Mesenteric fat pad (tissue), 1 donor: ENCODE measurements at places on chromosomes 6 and 20.

GRCh38 chr6:158630938-158631616 is 13.5 kb downstream of the DYNLT1 start:
- peak; percentile 92 for DNase-seq

DNA sequence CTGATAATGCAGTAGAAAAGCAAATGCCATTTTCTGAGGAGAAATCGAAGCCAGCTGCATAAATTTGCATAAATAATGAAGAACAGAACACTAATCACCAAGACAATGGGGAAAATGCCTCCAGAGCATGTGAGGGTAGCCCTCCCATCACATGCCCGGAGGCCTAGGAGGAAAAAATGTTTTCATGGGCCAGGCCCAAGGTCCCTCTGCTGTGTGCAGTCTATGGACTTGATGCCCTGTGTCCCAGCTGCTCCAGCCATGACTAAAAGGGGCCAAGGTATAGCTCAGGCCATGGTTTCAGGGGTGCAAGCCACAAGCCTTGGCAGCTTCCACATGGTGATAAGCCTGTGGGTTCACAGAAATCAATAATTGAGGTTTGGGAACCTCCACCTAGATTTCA is 164.1 kb downstream of the HAO1 start:
- no peak for DNase-seq

DNA sequence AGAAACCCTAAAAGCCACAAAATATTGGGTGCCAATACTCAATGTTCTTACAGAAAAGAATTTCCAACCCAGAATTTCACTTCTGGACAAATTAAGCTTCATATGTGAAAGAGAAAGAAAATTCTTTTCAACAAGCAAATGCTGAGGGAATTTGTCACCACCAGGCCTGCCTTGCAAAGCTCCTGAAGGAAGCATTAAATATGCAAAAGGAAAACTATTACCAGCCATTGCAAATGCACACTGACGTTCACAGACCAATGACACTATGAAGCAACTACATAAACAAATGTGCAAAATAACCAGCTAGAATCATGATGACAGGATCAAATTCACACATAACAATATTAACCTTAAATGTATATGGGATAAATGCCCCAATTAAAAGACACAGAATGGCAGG is 187.9 kb upstream of the BTBD3 start:
- no peak for DNase-seq

GRCh38 chr20:63963348-63963741 is 6.4 kb downstream of the ZNF512B start:
- DNase-seq: no peak

DNA sequence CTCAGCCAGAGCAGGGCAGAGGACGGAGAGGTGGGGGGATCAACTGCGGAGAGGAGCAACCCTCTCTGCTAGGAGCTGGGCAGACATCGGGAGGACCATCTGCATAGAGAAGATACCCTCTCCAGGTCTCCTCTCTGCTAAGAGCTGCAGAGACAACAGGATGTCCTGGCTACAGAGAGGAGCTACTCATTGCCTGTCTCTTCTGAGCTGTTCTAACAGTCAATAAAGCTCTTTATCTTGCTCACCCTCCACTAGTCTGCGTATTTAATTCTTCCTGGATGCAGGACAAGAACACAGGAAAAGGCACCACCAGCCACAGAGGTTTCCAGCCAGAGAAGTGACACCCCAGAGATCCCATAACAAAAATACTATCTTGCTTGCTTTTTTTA is 871.1 kb upstream of the GJE1 start:
- DNase-seq: no peak

- DNase-seq: no peak
These were observed 12.8 kb downstream of the ESF1 start for GRCh38 chr20:13771853-13772453.

GRCh38 chr6:170043881-170044790 is 246.7 kb downstream of the DLL1 start:
- DNase-seq: no peak

DNA sequence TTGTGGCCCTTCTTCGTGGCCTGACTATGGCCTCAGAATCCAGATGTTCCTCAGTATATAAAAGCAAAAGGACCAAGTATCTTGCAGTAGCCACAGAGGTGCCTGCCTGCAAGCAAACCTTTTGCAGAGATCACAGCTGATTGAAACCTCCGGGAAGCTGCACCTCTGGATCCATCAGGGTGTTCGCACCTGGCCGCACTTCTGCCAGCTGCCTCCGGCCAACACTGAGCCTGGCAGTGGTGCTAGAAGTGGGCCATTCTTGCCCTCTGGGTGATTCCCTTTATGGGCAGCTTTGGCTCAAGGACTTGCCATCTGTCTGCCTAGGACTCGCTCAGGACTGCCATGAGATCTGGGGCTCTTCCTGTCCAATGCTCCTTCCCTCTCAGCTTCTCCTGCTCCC is 214.6 kb upstream of the ECI2 start:
- peak; percentile 43 for DNase-seq

- DNase-seq: no peak
These were observed 77.1 kb upstream of the MAN1A1 start for GRCh38 chr6:119426619-119427018.

GRCh38 chr6:148530394-148530953 is 187.8 kb downstream of the SASH1 start:
- no peak for DNase-seq

DNA sequence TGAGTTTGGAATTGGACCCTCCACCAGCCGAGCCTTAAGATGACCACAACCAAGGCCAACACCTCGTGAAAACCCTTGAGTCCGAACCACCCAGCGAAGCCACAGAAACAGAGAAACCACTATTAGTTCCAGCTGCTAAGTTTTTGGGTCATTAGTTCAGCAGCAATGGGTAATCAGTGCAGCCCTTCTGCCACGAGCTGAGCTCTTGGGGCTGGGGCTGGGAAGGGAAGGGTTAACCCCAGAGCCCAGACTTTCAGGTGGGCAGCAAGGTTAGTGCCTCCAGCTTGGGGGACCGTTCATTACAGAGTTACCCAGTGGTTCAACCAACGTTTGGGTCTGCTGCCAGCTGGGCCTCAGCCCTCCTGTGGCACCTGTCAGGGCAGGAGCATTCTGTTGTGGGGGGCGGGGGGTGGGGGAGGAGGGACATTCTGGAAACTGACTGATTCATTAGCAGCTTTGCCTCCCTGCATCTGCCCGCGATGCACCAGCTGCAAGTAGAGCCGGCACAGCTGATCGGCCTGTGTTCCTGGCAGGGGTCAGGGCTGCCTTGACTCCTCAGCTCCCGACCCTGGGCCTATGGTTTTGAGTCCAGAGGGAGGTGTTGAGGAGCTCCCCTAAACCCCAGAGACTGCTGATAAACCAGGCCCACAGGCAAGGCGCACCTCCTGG is 52.7 kb downstream of the TGM2 start:
- DNase-seq: no peak

GRCh38 chr6:158290040-158290439 is 22.2 kb upstream of the TULP4 start:
- no peak for DNase-seq

DNA sequence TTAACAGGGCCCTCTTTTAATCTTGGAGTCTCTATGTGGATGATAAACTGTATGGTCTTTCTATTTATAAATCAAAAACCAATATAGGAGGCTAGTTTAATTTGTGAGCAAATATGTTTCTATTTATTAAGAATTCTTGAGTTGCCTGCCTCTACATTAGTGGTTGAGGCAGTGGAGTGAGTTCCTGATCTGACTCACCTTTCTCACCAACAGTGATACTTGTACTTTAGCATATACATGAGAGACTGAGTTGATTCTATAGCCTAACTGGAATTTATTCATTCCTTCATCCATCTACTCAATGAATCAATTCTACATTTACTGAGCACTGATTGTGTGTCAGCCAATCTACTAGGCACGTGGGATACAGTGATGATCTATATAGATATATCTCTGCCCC is 126.9 kb downstream of the TRMT11 start:
- no peak for DNase-seq

- no peak for DNase-seq
These were observed 74.7 kb upstream of the TMEM170B start for GRCh38 chr6:11462742-11463397.

- DNase-seq: no peak
These were observed 191.9 kb downstream of the CD83 start for GRCh38 chr6:14309516-14309915.

DNA sequence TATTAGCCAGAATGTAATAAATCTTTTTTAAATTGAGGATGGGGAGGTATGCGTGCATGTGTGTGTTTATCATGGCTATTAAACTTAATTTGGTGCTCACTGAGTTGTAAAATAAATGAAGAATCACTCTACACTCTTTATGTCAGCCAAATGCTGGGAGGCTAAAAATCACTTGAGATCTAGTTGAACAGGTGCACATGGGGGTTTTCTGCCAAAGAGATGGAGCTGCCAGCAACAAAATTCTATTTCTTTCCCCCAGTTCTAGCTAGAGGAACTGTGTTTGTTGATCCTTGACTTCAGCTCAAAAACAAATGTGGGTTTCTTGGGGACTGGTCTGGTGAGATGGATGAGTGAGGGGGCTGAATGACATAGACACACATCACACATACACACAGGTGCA is 183.3 kb upstream of the BTBD3 start:
- DNase-seq: no peak

GRCh38 chr6:44122801-44123200 is 4.5 kb downstream of the MRPL14 start:
- DNase-seq: no peak

DNA sequence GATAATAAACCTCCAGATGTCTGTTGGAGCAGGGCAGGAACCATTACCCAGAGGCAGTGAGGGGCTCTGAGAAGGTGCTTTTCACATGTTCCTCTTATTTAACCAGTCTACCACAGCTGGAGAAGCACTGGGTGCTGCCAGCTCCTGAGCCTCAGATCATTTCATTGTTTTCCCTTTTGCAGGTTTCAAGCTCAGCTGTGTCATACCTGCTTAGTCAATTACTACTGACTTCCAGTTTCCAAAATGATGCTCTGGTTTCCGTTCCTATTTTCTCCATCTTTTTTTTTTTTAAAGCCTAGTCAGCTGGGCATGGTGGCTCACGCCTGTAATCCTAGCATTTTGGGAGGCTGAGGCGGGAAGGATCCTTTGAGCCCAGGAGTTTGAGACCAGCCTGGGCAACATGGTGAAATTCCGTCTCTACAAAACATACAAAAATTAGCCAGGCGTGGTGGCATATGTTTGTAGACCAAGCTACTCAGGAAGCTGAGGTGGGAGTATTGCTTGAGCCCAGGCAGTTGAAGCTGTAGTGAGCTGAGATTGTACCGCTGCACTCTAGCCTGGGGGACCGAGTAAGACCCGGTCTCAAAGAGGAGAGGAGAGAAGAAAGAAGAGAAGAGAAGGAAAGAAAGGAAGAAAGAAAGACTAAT is 6.7 kb downstream of the FLOT1 start:
- DNase-seq: no peak

GRCh38 chr20:13221673-13222318 is 722 bp downstream of the ISM1 start:
- no peak for DNase-seq

DNA sequence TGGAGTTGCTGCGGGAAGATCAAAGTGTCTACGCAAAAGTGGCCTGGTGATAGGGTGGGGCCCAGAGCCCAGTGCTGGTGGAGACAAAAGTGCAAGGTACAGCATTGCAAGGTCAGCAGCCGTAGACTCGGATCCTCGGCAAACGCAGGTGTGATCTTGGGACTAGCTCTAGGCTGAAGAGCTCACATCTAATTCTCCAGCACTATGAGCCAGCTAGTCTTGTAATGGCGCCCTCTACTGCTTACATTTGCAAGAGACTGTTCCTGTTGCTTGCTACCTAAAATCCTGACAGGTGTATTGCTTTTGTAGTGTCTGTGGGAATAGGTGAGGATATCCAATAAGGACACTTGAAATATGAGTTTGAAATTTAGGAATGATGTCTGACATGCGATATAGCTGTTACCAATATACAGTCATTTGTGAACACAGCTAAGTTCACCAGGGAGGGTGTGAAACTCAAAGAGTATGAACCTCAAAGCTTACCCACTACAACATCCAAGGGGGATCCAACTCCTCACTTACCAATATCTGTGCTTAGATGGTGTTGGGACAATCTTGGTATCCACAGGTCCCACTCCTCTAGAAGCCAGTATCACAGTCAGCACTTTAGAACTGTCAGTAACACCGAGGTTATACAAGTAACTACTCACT is 58.4 kb downstream of the PDE7B start:
- no peak for DNase-seq

GRCh38 chr6:129453073-129453472 is 256.9 kb downstream of the ARHGAP18 start:
- no peak for DNase-seq

GRCh38 chr20:40481337-40481736 is 207.7 kb downstream of the MAFB start:
- DNase-seq: no peak

DNA sequence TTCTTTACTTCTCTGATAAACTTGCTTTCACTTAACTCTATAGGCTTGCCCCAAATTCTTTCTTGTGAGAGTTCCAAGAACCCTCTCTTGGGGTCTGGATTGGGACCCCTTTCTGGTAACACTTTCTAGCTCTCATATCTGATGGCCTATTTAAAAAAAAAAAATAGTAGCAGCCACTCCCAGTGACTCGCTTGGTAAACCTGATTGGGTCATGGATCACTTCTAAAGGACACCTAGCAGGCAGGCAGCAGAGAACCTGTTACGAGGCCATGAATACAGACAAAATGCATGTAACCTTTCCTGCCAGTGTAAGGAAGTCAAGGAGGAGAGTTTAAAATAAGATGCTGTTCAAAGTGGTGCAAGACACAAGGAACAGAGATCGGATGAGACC is 9.1 kb upstream of the SERPINB6 start:
- no peak for DNase-seq

DNA sequence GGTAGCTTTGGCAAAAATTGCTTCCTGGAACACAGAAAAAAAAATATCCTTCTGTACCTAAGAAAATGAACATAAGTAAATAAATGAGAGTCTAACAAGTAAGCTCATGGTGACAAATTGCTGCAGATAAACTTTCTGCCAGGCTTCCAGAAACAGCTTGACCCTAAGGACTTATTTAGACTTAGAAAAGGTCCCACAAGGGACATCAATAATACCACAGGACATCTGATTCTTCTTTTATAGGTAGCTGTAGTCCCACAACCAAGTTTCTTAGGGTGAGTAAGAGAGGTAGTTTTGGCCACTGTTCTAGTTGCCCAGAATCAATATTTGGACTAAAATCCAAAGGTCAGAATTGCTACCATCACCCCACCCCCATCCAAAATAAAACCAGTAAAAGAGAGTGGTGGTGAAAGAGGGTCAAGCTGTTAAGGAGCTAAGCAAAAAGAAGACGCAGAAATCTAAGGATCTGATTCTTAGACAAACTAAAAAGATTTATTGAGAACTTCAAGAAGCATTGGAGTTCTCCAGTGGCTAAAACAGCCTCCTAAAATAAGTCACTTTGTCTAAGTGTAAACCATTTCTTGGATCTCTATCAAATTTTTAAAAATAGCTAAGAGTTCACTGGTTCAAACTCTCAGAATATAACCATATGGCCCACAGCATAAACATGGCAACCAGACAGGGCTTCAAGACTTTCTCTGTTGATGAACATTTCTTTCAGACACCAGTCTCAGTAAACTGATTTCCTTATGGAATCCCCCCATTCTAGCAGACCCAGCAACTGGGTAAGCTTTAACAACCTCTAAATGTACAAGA is 180.6 kb downstream of the PTPRK start:
- no peak for DNase-seq

GRCh38 chr6:23413327-23414050 is 712.5 kb upstream of the NRSN1 start:
- no peak for DNase-seq
